ENCODE measurements at places on chromosomes 7 and 10.

GRCh38 chr10:34163075-34163905, 651.8 kb downstream of the PARD3 start:
- DNase-seq = no peak

GRCh38 chr10:17533731-17534130, 79.3 kb upstream of the ST8SIA6 start:
- DNase-seq = no peak

DNA sequence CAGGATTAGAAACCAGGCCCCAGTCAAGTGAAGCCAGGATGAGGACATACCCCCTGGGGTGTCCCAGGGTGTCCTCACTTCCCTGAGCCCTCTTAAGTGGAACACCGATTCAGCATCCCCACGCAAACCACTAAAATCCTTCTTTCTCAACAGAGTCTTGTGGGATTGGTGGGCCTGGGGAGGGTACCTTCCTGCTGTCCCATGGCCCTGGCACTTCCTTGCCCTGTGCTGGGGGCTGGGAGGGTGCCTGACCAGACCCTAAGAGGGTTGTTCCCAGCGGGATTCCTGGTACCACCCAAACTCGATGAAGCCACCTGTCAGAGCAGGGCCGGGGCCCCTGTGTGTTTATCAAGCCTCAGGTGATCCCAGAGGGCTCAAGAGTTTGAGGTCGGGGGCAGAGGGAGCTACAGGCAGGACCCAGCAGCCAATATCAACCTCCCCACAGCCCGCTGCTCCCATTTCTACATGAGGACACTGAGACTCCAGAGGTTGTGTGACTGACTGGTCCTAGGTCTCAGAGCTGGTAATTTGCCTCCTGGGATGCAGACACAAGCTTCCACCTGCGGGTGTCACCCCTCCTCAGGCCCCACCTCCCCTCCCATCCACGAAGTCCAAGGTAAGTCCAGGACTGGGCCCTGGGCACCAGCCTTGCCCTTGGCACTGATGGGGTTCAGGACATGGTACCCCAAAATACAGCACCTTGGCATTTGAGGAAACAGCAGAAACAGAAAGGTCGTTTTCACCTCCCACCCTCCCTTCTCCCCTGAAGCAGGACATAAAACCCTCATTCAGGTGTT, 31.4 kb downstream of the OAT start:
- DNase-seq = no peak

DNA sequence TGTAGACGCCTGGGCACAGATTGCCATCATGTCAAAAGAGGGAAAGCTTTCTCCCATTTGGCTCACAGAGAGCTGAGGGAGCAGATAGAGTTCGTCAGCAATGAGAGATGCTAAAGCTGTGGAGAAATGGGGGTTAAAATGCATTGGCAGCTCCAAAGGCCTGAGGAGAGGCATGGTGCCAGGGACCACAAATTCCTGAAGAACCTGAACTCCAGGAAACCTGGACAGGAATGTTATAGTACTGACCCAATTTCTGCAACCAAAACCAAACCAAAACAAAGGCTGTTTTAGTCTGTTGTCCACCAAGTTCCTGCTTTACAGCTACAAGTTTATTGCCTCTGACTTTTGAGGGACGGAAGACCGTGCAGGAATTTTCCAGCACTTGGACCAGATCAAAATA, 575.7 kb downstream of the REEP3 start:
- DNase-seq = no peak

DNA sequence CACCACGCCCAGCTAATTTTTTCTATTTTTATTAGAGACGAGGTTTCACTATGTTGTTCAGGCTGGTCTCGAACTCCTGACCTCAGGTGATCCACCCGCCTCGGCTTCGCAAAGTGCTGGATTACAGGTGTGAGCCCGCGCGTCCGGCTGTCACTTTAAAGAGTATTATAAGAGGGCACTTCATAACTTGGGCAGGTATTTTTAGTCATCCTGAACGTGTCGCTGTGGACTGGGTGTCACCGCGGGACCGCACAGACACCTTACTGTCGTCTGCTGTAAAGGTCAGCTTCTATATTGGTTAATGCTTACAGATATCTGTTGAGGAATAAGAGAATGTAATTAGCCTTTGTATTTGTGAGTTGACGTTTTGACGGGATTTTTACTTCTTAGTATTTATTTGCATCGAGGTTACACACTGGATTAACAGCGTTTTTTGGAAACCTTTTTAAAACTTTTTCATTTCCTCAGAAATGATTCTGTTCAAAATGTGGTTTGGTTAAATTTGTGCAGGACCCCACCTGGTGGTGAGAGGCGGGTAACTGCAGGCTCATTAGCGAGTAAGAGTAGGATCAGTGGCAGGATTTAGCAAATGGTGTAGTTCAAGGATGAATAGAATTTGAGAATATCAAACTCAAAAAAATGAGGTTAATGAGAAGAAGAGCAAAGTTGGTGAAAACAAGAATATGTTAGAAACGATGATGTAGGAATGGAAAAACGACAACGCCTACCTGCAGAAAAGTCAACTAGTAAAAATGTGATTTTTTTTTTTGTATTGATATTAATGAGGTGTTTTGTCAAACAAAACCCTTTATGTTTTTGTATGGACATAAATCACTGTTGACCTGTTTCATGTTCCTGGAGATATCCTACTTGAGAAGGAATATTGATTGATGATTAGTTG, 3.2 kb downstream of the DNAJB6 start:
- DNase-seq = peak; percentile 56

GRCh38 chr10:7458556-7458955, 47.7 kb upstream of the SFMBT2 start:
- DNase-seq = no peak

GRCh38 chr10:112526139-112526538, 79.1 kb downstream of the VTI1A start:
- no peak for DNase-seq
